ENCODE measurements at places on chromosomes 7 and 10. TPM values are rescaled to one million over a fixed set of nuclear protein-coding genes. Genes with fewer than 3 reads are reported as not detected.

Gene GDF2
- total RNA-seq = not detected

- H3K27ac ChIP-seq = no peak overlapping the region
- H3K27me3 ChIP-seq = no peaks in the 10 kb centered on the region
- no peak overlapping the region for H3K4me3 ChIP-seq
These were observed 2.2 kb downstream of the ARHGAP21 start for GRCh38 chr10:24721229-24722106.

DNA sequence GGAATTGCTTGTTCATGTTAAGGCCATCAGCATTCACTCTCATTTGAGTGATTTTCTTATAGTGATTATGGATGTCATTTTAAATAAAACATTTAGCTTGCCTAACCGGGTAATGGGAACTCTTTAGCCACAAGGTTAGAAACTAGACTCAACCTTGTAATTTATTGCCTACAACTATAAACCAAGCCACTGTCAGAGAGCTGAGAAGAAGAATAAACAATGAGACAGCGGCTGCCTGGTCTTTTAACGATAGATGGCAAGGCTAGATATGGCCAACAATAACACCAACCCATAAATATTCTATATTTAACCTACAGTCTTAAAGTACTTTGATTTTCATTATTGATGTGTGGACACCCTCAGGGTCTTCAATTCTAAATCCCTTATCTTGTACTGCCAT, 27.8 kb upstream of the INHBA start:
- H3K4me1 ChIP-seq = no peaks in the 10 kb centered on the region
- no peaks in the 10 kb centered on the region for H3K36me3 ChIP-seq
- no peak overlapping the region for H3K27ac ChIP-seq
- no peaks in the 10 kb centered on the region for H3K27me3 ChIP-seq

DNA sequence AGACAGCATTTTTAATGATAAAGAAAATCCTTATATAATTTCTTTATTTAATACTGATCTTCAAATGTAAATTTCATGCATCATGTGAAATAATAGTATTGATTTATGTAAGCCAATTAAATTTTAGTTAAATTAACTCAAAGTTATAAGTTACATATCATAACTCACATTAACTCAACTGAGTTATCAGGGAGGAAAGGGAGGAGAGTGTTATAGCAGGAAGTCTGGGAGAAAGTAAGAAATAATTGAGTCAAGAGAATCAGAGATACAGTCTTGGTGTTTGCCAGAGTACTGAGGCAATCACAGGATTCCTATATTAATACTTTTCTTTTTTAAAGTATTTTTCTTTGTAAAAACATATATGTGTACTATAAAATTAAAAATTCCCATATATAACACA, 4.0 kb downstream of the BICC1 start:
- no peak for DNase-seq
- no peak overlapping the region for H3K4me3 ChIP-seq
- H3K36me3 ChIP-seq = no peaks in the 10 kb centered on the region
- H3K27ac ChIP-seq = no peak overlapping the region
- peaks cover 7% of the 10 kb centered on the region for H3K4me1 ChIP-seq

Gene GNAI1
- total RNA-seq = 0.68 TPM

- no peak for DNase-seq
- no peaks in the 10 kb centered on the region for H3K27me3 ChIP-seq
- H3K27ac ChIP-seq = no peak overlapping the region
These were observed 287.2 kb downstream of the PTPRN2 start for GRCh38 chr7:158300427-158300826.

Gene MTG1
- 64.3 TPM for total RNA-seq
